Hindlimb muscle (tissue), 1 donor: ENCODE measurements at places on chromosomes 2 and 18. TPM values are rescaled to one million over a fixed set of nuclear protein-coding genes. Genes with fewer than 3 reads are reported as not detected.

GRCh38 chr2:241008711-241009121 is 10.3 kb downstream of the SNED1 start:
- no peak for DNase-seq

DNA sequence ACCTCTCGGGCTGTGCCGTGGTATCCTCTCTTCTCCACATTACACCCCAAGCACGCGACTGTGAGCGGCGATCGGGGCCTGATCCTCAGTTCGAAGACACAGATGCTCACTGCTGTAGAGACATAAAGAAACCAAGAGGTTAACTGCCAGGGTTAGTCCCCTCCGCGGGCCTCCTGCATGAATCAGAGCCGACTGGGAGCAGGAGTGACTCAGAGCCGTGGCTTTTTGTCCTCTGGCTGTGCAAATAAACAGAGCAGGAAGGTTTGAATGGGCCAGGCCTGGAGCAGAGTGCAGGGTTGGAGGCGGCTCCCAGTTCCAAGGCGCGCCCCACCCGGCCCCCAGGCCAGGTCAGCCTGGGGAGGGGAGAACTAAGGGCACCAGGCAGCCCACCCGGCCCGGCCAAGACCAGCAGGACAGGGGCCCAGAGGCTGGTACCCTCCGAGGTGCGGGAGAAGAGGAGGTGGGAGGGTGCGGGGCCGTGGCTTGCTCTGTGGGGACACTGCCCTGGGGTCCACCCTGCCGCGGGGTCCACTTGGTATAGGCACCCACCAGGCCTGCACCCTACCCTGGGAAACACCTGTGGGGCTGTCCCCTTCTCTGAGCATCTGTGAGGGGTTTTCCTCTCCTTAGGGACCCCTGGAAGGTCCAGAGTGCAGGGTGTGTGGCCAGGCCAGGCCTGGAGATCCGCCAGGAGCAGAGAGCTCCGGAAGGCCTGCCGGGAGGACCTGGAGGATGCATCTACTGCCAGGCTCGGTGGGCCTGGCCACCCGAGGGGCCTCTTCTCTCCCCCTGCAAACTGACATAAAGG is 16.5 kb downstream of the TWIST2 start:
- peak; percentile 89 for DNase-seq

- DNase-seq = no peak
Measured at GRCh38 chr18:30066288-30066687, 976.3 kb downstream of the DSC3 start.

- no peak for DNase-seq
Measured at GRCh38 chr2:20999906-21000645, 43.8 kb downstream of the APOB start.

DNA sequence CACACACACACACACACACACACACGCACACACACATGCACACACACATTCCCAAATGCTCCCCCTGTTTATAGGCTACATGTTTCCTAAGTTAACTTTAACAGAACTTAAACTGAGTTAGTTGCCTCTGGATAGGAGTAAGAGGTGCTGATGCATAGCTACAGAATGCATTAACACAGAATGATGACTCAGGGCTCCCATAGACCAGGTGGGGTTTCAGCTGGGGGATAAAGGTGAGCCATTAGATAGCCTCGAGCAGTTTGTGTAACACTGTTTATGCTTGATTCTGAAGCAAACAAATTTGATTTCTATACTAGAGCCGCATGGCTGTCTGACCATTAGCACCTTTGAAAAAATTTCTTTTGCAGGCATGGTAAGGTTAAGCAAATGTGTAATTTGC is 741.0 kb downstream of the PLCL1 start:
- no peak for DNase-seq

GRCh38 chr18:73006331-73006730 is 138.5 kb upstream of the NETO1 start:
- no peak for DNase-seq

- DNase-seq = no peak
Measured at GRCh38 chr2:23399674-23400261, 14.8 kb downstream of the KLHL29 start.

- DNase-seq = no peak
Measured at GRCh38 chr2:164257742-164258141, 363.5 kb downstream of the GRB14 start.

- no peak for DNase-seq
Measured at GRCh38 chr2:45070113-45070652, 60.9 kb upstream of the SIX2 start.

DNA sequence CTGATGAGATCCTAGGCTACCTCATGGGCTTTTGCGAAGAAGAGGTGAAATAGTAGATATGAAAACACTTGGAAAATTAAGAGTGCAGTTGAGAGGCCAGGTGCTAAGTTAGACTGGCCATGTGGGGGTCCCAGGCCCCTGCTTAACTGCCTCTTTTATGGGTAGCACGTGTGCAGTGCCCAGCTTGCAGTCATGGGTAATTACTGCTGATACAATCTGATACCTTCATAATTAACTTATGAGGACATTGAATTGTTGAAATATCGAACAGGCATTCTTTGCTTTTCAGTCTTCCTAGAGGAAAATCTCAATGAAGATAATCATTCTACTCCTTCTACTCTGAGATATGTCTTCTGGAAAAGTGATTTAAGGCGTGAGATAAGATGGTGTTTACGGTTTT is 11.6 kb downstream of the TRAF3IP1 start:
- DNase-seq = no peak

DNA sequence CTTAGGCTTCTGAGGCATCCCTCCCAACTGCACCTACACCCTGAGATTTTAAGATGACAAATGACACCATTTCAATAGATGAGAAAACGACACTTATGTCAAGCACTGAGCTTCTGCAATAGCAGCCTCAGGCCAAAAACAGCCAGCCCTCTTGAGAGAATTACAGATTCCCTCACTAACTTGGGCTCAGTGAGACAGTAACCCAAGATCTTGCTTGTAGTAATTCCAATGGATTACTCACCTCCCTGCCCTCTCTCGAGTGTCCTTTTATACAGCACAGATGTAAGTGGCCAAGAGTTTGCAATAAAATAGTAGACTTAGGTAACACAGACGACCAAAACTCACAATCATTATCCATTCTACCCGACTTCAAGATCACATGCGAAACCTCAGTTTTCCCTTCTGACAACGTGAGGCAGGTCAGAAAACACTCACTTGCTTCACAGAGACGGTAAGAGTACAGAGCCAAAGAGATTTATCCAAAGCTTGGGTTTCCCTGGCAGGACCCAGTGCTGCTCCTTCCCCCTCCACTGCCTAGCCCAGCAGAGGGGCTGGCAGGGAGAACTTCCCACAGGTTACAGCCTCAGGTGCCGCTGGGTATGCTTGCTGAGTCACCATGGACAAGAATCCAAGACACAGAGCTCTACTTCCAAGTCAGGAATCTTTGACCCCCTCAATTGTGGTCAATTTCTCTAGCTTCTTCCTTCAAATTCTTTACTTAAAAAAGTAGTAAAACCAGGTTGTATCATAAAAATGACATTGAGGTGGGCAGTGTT is 181.4 kb downstream of the MYO5B start:
- DNase-seq = no peak

The MC5R gene
- 5.5 TPM for polyA plus RNA-seq

The NPAS2 gene
- 8.7 TPM for polyA plus RNA-seq

The TYMS gene
- polyA plus RNA-seq = 45.0 TPM
